ENCODE measurements at places on chromosomes 4 and X.

DNA sequence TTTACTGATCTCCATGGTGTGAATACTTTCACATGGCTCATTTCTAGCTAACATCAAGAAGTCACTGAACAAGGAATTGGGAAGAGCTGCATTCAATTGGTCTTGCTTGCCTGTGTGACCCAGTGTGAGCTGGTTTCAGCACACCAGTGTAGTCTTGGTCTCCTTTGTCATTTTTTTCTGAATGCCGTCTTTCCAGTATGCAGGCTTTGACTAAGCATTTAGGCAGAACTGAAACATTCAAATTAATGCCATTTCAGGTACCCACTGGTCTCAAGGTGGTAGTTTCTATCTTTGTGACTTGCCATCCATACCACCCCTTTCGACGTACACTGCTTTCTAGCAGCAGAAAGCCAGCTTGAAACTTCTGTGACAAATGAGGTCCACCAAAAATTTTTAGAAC, 550.5 kb upstream of the BOD1L1 start:
- no peak for DNase-seq

GRCh38 chrX:9320940-9321339, 143.9 kb upstream of the TBL1X start:
- no peak for DNase-seq

DNA sequence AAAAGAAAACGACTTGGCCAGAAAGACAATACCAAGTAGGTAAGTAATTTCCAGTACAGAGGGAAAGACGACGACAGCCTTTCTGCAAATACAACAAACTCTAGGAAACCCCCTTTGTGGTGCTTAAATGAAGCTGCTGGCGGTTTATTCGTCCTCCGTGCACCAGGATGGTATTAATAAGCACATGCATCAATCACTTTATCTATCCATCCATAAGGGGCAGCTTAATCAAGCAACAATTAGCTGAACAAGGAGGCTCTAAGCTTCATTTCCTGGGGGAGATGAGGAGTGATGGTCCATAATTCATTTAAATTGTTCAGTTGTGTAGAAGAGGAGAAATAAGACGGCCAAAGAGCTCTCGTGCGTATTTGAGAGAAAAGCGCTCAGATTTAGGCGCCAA, 26.2 kb downstream of the IRF2 start:
- DNase-seq: no peak

DNA sequence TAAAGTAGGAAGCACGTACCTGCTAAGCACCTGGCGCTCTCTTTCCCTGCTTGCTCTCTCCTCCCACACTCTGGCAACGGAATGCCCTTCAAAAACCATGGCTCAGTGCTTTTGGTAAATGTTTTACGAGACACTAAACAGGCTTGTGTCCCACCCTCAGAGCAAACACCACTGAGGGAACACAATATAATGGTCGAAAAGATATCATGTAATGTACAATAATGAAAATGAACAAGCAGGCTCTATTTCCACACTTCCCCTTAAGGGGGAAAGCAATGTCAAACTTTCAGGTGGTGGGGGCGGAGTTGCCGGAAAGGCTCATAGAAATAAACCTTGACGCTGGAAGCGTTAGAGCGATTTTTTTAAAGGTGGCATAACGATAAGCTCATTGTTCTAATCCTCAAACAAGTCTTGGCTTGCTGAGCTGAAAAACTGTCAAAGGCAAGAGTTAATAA, 115.1 kb downstream of the RBM47 start:
- DNase-seq: no peak

DNA sequence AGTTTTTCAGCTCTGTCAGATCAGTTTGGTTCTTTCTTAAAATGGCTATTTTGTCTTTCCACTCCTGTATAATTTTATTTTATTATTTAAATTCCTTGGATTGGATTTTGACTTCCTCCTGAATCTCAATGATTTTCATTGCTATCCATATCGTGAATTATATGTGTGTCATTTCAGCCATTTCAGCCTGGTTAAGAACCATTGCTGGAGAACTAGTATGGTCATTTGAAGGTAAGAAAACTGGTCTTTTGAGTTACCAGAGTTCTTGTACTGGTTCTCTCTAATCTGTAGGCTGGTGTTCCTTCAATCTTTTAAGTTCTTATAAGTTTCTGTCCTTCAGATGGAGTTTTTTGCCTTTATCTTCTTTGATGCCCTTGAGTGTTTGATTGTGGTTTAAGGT, 815.5 kb downstream of the KLHL13 start:
- DNase-seq: no peak

DNA sequence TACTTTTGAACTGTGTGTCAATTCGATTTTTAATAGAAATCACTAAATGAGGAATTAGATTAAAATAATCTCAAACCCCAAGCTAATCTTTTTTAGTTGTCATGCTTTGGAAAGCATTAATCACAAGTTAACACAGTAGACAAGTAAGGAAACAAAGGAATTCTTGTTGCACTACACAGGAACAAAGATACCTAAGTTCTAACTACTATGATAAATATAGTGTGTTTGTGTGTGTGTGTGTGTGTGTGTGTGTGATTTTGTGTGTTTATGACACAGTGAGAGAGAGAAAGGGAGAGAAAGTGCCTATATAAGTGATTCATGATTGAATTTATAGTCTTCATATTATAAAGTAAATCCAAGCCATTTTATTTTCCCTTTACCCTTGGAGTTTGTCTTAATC, 931.4 kb downstream of the PCDH7 start:
- no peak for DNase-seq

DNA sequence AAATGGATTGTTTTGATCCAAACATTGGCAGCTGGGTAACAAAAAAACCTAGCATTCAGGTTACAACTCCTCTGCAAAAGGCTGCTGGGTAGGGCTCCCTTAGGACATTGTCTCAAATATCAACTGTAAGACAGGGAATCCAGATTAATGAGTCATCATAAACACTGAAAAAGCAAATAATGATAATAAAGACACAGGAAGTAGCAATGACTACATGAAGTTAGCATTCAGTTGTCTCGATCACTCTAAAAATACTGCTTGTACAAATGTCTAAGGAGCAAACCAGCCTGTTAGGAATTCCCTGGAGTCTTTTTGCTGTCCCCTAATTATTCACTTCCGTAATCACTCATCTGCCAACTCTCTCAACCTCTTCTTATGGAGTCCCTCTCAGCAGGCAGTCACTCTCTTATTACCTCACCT, 259.2 kb downstream of the GPC3 start:
- DNase-seq: peak; percentile 38

GRCh38 chr4:56469489-56470210, 2.2 kb downstream of the SRP72 start:
- no peak for DNase-seq

DNA sequence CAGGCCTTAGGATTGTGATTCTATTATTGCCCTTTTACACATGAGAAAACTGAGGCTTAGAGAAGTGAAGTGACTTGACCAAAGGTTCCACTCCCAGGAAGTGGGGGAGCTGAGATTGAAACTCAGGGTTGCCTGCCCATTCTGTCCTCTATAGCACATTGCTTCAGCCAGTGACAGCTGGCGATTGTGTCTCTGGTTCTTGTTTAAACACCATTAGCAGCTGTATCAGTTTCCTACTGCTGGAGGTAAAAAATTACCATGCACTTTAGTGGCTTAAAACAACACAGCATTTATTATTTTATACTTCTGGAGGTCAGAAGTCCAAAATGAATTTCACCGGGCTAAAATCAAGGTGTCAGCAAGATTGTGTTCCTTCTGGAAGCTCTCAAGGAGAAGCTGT, 205.8 kb upstream of the MAMLD1 start:
- no peak for DNase-seq

- no peak for DNase-seq
Observed at GRCh38 chr4:142923619-142924018, 77.5 kb upstream of the INPP4B start.

- no peak for DNase-seq
Observed at GRCh38 chr4:108327642-108328382, 159.1 kb upstream of the LEF1 start.

DNA sequence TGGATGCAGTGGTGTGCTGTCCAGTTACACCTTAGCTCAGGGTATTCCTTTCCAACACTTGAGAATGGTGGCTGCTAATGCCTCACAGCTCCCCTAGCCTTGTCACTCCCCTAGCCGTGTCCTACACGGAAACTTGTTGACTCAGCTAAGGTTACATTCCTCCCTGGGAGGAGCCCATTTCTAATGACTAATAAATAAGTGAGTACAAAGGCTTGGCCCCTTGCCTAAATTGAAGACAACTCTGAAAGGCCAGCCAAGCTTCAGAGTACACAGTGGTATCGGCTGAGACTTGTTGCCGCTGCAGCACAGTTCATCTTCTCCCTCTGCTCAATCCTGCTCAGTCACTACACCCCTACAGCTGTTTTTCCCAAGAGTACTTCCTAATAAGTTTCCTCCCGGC, 21.2 kb upstream of the SLC25A31 start:
- peak; percentile 37 for DNase-seq

DNA sequence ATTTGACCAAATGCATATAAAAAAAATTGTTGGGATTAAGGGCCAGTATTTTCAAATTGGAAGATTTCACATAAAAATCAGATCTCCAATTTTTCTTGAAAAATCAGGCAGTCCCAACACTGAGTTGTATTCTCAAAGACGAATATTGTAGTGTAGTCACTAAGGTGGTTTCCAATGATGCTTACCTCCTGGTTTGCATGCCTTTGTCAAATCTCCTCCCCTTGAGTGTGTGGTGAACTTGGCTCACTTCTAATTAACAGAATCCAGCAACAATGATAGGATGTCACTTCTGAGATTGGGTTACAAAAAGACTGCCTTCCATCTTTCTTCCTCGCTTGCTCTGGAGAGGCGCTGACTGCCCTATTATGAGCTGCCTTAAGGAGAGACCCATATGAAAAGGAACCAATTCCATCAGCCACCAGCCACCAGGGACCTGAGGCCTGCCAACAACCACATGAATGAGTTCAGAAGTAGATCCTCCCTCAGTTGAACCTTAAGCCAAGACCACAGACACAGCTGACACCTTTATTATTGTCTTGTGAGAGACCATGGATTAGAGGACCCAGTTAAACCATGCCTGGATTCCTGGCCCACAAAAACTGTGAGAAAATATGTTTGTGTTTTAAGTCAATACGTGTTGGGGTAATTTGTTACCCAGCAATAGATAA, 31.2 kb upstream of the TSPAN5 start:
- no peak for DNase-seq

DNA sequence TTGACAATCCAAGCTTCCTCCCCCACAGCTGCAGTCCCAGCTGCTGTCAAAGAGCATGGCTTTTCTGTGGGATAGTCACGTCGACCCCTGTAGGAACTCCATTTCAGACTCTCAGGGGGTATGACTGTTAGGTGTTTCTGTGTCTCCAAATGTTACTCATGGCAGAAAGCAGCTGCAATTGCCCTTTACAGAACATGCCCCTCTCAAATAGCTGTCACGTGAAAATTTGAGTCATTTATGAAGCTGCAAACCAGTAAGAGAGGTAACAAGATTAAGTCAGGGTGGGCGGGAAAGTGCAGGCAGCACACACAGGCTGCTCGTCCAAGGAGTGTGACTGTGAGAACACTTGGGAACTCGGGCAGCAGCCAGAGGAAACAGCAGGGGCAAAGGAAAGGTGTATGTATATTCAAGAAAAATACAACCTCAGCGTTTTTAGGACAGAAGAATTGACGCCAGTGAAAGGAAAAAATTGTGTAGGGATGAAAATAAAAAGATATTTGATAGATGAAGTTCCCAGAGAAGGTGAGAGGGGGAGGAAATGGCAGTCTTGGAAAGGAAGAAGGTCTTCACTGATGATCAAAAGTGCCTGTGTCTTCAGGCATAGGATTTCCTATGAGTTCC, 66.5 kb upstream of the TMEM184C start:
- peak; percentile 47 for DNase-seq

- no peak for DNase-seq
Observed at GRCh38 chr4:2825740-2826139, 17.9 kb upstream of the ADD1 start.

GRCh38 chr4:149980941-149981340, 97.3 kb upstream of the DCLK2 start:
- DNase-seq: peak; percentile 71

- DNase-seq: no peak
Observed at GRCh38 chr4:118112117-118113046, 78.1 kb downstream of the NDST3 start.

GRCh38 chr4:75639124-75639695, 8.9 kb upstream of the CDKL2 start:
- DNase-seq: no peak

DNA sequence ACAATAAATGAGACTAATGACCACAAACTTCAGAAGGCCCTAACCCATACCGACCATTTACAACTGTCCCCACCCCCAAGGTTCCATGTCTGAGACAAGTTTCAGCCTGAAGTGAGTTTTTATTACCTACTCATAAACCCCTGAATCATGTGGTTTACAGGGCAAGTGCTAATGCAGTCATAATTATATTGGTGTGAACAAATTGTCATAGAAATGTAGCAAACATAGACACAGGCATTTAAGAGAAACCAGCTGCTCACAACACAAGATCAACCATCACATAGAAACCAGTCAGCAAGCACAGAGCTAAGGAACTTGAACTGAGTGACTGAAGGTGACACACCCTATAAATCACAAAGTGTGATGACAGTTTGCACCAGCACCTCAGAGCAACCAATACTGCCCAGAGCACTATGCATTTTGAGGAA, 173.8 kb upstream of the MID1 start:
- DNase-seq: no peak

GRCh38 chrX:129779747-129780146, at the start of gene SASH3:
SASH3 (plus strand) TSS chrX:129779949; CDS start chrX:129780098, 149 bp downstream.
- no peak for DNase-seq

DNA sequence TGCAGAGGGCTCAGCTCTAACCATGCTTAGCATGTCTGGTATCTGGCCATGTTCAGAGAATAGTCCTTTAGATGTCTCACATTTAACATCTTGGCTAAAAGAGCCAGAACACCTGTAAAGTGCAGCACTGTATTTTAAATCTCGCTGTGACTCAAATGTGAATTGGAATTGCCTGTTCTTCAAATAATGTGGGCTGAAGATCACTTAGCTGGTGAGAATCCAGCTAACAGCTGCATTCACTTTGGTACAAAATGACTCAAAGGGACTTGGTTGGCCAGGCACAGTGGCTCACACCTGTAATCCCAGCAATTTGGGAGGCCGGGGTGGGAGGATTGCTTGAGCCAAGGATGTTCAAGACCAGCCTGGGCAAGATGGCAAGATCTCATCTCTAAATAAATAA, 63.5 kb upstream of the PLAC8 start:
- DNase-seq: no peak

DNA sequence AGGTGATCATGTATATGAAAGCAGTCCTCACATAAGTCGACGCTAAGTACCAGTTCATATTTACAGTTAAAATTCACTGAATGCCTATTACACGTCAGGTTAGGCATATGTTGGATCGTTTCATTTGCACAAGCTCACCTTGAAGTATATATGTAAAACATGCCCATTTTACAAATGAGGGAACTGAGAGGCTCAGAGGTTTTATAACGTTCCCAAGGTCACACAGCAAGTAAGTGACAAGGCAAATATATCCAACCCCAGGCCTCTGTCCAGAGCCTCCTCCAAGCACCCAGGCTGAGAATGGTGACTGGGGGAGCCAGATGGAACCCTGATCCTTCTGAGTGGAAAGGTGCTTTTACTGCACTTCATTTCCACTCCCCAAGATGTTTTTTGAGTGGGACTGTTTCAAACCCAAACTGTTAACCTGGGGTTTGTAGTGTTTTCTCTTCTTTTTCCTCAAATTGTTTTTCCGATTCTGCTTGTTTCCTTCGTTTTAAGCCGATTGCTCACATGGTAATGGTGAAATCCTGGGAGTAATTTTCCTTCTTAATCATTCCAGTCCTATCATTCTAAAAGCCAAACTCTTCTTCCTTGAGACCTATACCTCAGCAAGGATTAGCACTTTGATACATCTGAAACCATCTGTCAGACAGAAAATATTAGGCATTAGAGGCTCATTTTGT, 791 bp downstream of the SMIM20 start:
- DNase-seq: no peak
